NCI-H1105 (cell line): ENCODE measurements at places on chromosomes 11 and 22.

DNA sequence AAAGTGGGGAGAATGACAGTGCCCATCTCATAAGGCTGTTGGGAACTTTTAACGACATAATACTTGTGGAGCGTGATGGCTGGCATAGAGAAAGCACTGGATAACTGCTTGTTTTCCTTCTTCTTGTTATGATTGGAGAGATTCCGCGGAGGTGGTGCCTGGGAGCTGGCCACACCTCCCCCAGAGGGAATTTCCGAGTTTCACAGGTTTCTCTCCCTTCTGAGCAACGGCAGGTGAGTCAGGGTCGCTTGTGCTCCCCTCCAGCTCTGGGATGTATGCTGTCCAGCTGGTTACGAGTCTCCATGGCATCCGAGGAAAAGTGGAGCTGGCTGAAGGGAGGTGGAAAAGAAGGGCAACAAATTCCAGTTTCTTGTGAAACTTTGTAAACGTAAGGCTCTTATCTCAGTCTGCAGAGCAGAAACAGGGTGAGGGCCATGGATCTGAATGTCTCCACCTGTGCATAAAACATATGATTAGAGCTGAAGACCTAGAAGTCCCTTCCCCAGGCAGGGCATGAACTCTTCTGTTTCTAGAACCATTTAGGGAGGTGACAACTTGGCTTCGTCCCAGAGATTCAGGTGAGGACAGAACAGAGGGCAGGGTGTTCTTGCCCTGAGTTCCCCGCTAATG is 10.0 kb upstream of the PLET1 start:
- no peak for DNase-seq

DNA sequence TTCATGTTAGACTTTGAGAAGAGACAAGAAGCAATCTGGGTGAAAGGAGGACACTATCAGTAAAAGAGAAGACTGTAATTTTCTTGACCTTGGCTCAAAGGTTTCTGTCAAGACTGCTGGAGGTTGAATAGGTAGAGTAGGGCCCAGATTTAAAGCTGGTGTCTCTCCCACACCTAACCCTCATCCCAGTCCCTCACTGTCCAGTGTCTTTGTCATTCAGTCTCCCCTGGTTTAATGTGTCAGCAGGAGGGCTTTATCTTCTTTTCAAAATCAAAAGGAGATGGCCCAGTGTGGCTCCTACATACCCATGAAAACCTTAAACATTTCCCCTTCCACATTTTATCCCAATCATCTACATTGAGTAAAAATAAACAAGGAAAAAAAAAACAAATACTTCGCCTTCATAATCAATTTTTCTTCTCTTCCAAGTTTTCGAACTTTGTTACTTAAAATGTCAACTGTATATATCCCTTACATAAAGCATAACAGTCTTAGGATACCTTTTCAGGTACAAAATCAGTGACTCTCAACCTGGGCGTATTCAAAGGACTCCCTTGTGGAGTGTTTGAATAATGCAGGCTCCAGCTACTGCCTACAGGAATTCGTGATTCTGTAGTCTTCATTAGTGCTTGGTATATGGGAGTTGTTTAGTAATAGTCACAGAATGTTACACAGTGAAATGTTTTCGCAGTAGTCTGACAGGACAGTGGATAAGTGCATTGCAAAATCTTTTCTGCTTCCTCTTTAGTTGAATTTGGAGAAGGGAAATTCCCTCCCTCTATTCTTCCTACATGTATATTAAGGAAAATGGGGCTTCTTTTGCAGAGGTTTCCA is 87.2 kb downstream of the FAT3 start:
- no peak for DNase-seq

DNA sequence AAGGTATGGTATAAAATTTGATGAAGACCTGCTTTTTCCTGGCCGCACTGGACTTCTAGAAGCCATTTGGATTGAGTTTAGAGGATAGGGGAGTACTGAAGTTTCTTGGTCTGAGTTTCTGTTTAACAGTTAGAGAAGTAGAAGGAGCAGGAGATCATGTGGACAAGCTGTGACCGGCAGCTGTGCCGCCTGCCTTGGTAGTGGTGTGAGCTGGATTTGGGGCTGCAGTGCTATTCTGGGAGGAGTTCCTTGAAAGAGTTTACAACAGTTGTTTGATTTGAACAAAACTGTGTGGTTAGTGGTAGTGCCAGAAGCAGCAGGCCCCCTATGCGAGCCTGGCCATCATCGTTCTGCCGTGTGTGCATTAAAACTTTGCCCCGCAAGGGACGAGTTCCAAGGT is 105.2 kb downstream of the PDHX start:
- DNase-seq: no peak

DNA sequence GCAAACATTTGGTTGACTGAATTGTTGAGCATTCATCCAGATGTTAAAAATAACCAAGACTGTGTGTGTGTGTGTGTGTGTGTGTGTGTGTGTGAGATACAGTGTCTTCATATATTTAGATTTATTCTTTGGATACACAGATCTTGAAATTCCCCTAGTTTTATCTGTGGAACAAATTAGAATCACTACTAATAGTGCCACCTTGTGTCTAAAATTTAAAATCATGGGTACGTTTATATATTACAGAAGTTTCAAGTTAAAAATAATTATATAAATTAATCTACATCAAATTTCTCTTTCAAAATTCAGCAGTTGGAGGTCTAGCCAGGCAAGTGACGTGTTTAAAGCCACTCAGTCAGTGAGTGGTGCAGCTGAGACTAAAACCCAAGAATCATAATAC is 1566.2 kb upstream of the TENM4 start:
- no peak for DNase-seq

DNA sequence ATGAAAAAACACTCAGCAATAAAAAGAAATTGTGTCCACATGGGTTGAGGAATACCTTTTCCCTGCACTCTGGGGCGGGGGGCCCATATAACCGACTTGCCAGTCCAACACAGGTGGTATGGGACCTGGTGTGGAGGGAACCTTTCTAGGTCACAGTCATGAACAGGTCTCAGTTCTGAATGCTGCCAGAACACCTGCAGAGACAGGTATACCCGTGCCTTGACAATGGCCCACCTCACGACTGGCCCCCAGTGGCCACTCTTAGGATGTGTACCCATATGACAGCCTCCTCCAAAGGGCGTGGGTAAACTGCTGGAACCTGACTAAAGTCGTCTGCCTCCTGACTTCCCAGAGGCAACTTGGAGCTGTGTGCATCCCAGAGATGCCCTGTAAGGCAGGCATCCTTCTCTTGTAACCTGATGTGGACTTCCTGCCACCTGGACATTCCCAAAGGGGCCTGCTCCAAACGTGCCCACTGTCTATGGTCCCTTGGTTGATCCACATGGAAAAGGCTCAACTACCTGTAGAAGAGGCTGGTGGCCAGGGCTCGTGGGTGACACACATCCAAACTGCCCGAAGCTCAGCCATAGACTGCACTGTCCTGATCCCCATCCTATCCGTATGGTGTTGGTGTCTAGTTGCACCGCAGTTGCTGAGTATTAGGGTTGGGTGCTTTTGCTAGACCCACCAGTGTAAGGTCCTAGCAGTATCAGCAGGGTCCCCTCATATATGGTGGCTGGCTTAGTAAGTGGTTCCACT is 859.3 kb downstream of the BRD1 start:
- peak; percentile 44 for DNase-seq

GRCh38 chr22:36471341-36471821 is 10.1 kb downstream of the TXN2 start:
- DNase-seq: no peak
